Activated CD4-positive, CD25-positive, alpha-beta regulatory T cell (primary cell): ENCODE measurements at places on chromosomes 6 and 20.

GRCh38 chr20:45342855-45343531, 5.2 kb downstream of the SDC4 start:
- no peak for DNase-seq

DNA sequence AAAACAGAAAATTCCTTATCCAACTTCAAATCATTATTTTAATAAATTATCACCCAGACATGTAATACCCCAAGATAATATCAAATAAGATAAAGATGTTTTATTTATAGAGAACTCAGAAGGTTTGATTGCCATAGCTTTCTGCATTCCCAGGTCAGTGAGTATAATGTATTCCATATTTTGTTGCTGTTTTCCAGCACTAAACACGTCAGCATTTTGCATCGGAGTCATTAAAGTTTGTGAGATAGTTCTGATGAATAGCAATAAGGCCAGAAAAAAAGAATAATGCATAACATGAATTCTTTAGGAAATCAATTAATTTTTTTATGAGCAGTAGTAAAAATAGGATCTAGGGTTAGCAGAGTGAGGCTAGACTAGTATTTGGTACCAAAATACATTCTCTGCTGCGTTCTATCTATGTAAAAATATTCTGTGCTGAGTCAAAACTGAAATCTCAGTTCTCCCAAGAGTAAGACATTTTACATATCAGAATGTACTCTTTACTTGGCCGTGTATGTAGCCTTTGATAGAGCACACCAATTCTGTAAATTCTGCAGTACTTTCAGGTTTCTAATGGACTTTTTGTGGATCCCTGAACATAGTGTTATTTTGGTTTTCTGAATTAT, 269.9 kb upstream of the AGPAT4 start:
- no peak for DNase-seq

DNA sequence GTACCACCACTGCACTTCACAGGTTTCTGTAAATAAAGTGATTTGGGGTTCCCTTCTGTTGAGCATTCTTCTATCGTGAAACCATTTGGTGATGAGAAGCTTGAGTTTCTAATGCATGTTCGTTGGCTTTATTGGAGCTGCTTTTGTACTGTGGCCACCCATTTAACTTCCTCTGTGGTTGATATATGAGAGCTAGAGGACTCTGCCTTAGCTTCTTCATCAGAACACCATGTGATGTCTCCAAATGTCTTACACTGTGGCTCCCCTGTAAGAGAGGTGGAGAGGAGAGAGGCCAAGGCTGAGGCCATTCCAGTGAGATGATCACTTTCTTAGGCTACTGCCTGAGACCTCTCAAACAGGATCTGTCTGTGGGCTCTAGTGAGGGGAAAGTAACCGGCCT, 114.5 kb downstream of the SLC16A10 start:
- DNase-seq = no peak

- no peak for DNase-seq
Observed at GRCh38 chr6:70479236-70479635, 65.9 kb downstream of the FAM135A start.

DNA sequence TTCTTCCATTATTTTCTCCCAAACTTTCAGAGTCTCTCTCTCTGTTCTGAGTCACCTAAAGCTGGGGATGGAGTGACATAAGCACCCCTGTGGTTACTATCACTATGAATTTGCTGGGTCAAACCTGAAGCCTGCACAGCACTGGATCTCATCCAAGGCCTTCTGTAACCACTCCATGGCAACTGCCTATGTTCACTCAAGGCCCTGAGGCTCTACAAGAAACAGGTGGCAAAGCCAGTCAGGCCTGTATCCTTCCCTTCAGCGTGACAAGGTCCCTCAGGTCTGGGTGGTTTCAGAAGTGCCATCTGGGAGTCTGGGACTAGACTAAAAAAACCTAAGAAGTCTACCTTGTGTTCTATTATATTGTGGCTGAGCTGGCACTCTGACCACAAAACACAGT, 1278.8 kb upstream of the EYS start:
- DNase-seq = no peak

GRCh38 chr20:19757487-19758132, 448 bp upstream of the RIN2 start:
- DNase-seq = no peak

- no peak for DNase-seq
Observed at GRCh38 chr6:11042025-11042749, 1.9 kb downstream of the ELOVL2 start.

DNA sequence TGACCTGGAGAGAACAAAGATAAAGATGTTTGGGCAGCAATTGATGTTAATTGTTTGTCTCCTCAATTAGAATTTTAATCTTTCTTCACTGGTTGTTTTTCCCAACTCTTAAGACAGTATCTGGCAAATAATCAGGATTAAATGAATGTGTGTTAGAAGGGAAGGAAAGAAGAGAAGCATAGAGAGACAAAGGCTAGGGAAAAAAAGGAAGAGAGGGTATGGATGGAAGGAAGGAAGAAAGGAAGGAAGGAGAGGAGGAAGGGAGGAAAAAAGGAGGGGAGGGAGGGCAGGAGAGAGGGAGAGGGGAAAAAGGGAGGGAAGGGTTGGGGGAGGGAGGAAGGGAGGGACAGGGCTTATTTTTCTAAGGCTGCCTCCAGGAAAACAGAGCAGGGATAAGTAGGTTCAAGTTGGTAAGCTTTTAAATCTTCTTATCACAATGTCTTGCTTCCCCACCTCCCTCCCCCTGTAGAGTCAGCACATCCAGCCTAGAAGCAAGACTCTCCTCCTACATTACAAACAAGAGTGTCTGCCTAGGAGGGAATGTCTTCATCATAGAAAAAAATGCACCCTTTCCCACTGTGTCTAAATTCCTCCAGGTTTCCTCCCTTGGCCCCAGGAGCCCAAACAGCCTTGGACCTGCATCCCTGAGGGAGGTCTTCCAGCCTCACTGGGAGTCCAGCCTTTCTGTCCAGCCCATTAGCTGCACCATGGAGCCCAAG, 447.8 kb upstream of the JARID2 start:
- DNase-seq = no peak

GRCh38 chr6:50851049-50851845, 32.6 kb downstream of the TFAP2B start:
- no peak for DNase-seq

GRCh38 chr6:134317471-134318131, at the start of gene SGK1:
TSS of gene SGK1 (minus strand) at chr6:134318112. CDS start at chr6:134317460, 652 bp downstream.
- no peak for DNase-seq

- no peak for DNase-seq
Observed at GRCh38 chr20:3687655-3688054, 5.8 kb upstream of the ADAM33 start.

DNA sequence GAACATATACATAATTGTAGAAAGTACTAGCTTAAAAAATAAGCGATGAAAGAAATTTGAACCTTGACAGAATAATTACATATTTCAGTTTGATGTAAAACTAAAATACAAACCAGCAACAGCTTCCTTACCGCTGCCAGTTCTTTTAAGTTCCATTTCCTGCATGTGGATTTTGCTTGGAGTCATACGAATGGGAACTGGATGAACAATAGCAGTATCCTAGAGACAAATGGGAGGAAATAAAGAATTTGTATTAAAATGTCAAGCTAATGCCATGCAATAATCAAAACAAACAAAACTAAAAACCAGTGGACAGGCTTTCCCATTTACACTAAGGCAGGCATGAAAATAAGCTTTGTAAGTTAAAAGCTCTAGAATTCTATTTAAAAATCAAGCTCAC, 67.1 kb downstream of the REPS1 start:
- no peak for DNase-seq

DNA sequence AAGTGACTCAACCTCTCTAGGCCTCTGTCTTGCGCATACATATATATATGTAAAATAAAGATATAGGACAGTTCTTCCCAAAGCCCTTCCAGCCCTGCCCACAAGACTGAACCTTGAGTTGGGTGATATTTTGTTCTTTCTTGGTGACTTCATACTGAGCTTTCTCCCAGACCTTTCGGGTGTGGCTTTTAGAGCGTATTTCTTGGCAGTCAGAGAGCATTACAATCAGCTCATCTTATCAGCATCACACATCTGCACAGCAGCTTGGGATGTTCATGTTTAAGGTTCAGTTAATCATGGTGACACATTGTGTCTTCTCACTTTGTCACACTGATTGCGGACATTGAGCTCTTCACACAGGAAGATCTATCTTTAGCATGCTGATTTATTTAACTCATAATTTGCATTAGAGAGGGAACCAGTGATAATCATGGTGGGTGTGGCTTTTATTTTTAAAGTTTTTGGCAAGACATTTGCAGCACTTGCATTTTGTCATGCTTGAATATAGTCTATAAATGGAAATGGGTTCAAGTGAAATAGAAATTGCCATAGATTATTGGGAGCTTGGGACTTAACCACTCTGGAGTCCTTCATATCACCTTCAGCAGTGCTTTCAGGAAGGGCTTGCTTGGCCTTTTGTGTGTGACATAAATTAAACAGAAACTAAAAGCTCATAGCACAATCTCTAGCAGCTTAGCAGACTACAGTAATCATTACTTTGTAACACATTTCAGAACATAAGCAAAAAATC, 8.3 kb downstream of the KIF3B start:
- DNase-seq = no peak

DNA sequence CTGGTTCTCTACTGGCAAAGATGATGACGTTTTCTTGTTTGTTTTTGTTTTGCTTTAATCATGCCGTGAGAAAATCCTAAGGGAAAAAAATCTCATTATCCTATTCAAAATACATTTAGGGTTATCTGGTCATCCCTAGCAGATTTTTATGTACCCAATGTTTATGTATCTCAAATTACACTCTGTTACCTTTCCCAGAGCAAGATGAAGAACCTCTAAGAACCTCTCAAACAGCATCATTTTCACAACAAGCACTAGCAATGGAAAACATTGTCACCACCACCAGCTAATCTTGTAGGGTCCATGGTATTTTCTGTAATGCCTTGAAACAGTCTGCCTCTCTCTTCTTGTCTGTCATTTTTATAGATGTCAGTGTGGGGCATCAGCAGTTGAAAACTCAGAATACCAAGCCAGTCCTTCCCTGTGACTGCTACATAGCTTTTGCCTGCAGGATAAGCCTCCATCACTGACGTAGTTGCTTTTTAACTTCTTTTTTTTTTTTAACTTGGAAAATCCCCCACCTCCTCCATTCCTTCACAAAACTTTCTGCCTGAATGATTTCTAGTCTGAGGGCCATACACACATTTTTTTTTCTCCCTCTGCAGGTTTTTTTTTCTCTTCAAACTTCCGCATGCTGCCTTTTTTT, 2.4 kb upstream of the SNAP25 start:
- no peak for DNase-seq

- no peak for DNase-seq
Observed at GRCh38 chr6:109008537-109009235, 86.0 kb downstream of the SESN1 start.

GRCh38 chr20:36932476-36933426, 18.8 kb downstream of the SAMHD1 start:
- DNase-seq = no peak

DNA sequence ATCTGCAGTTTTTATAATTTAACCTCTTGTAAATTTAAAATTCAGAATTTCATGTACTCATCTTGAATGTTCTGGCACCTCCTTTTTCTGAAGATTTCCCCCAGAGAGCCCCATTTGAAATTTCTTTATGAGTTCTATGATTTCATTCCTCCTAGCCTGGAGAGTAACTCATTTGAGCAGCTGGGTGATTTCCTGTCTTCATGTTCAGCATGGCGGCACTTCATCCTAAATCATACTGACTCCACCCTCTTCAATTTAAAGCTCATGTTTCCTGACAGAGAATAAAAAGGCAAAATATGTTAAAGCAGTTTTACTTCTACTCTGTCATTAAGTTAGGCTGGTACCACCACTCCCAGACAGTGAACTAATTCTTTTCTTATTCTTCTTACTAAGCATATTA, 250.9 kb upstream of the POU3F2 start:
- DNase-seq = no peak

- no peak for DNase-seq
Observed at GRCh38 chr6:53524455-53524815, 20.5 kb downstream of the GCLC start.

DNA sequence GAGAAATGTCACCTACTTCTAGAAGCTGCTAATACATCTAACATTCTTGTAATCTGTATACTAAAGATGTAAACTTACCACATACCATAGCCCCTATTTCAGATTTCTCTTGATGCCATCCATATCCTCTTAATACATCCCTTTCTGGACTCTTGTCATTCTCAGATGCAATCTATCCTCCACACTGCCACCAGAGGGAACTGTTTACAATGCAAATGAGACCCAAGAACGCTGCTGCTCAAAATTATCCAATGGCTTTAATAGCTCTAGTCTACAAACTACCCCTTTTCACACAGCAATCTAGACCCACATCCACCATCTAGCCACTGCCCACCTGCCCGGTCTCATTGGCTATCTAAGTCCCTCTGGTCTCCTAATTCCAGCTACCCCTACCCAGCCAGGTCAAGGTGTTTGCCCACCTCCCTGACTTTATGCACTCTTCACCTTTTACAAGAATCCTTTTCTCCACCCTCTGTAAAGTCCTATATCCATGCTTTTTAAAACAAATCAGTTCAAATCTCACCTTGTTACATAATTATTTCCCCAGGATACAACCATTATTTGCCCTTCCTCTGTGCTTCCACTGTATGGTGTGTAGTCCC, 14.8 kb downstream of the FAXC start:
- DNase-seq = no peak

DNA sequence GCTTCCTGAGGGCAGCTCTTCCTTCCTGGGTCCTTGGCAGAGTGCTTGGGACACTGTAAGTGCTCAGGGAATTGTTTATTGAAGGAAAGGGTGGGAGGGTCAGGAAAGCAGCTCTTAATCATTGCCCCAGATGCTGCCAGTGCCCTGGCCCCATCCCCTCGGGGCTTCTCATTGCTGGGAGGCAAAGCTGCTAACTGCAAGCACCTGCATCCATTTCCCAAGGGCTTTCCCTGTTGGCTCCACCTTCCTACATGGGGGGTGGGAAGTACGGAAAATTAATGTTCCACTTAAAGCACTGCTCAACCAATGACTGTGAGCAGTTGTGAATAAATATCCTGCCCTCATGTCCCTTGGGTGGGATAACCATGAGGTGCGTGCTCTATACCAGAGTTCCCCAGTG, 56.4 kb downstream of the NDUFAF5 start:
- DNase-seq = no peak

GRCh38 chr6:134787261-134787877, 162.5 kb downstream of the ALDH8A1 start:
- DNase-seq = no peak
